ENCODE measurements at places on chromosomes 5 and 9. TPM values are rescaled to one million over a fixed set of nuclear protein-coding genes. Genes with fewer than 3 reads are reported as not detected.

Gene RANBP17
- total RNA-seq, result 5.9 TPM

Gene COL23A1
- total RNA-seq, result 0.98 TPM

DNA sequence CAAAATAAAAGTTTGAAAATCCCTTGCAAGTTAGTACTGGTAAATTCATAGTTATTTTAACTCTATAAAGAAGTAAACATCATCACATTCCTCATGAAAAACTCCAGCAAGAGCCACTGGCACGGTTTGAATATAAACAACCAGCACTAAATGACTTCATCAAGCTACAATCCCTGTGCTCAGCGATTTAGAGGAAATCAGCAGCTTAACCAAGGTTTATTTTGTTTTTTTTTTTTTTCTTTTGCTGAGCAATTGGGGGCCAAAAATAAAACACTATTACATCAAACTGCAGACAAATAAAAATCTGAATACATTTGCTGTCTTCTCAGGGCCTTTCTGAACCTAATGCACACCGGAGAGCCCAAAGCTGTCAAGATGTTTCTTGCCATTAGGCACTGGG is 106.2 kb upstream of the SLC24A2 start:
- no peak for DNase-seq

Gene CDH12
- 0.32 TPM for total RNA-seq

DNA sequence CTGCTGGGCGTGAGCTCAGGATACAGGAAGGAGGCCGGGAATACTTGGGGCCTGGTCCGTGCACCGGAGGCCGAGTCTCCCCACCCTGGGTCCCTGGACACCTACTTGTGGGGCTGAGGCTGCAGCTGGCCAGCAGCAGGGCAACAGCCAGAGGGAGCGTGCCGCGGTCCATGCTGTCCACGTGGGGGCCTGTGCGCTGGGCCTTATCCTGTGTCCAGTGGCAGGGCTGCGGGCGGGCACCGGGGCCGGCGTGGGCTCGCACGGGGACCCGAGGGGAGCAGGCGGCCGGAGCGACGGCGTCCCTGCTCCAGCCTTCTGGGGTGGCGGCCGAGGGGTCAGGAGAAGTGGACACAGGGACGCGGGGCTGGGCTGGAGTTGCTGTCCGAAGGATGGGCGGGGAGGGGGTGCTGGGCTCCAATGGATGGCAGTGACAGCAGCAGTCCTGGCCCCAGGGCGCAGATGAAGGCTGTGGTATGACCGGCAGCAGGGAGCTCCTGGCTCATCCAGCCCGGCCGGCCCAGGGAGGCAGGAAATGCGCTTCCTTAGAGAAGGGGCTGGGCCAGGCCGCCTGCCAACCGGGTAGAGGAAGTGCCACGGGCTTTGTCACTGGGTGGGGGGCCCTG is at the start of gene ENG:
Gene ENG, minus strand, starts transcription at position 475 of the 623 bp plus-strand sequence. Its CDS starts 303 bp downstream, at position 172.
- DNase-seq, result peak; percentile 89

Gene DBH
- 0.37 TPM for total RNA-seq

Gene SH3TC2
- total RNA-seq, result 1.5 TPM

- DNase-seq, result no peak
These were observed 37.0 kb downstream of the DMRTA1 start for GRCh38 chr9:22483528-22484070.

- no peak for DNase-seq
These were observed 1123.6 kb downstream of the PTPRD start for GRCh38 chr9:9489183-9489582.

DNA sequence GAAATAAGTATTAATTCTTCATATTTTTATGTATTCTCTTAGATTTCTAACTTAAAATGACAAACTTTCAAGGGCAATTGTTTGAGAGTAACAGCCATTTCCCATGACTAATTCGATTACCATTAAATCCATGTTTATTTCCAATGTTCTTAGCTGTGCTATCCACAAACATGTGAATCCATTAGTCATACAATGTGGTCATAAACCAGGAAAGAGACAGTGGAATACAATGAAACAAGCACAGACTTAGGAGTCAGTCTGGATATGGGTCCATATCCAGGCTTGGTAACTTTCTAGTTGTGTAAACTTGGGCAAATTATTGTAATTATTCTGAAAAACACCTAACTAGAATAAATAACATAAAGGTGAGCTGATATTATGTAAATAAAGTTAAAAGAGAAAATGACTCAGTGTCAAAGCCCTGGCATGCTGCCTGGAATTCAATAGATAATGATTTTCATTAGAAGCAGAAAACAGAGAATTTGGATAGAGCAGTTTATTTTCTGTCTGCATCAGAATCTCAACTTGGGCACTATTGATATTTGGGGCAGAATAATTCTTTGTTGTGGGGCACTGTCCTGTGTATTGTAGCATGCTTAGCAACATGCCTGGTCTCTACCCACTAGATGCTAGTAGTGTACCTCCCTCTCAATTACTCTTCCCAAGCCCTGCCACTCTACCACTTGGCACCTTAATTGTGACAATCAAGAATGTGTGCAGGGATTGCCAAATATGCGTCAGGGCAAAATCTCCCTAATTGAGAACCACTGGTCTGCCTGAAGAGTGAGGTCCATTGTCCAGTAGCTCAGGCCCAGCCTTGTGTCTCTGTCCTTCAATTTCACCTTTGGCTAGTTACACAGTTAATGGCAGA is 44.7 kb upstream of the SLC27A6 start:
- DNase-seq, result no peak
